ENCODE measurements at places on chromosomes 12 and 14.

DNA sequence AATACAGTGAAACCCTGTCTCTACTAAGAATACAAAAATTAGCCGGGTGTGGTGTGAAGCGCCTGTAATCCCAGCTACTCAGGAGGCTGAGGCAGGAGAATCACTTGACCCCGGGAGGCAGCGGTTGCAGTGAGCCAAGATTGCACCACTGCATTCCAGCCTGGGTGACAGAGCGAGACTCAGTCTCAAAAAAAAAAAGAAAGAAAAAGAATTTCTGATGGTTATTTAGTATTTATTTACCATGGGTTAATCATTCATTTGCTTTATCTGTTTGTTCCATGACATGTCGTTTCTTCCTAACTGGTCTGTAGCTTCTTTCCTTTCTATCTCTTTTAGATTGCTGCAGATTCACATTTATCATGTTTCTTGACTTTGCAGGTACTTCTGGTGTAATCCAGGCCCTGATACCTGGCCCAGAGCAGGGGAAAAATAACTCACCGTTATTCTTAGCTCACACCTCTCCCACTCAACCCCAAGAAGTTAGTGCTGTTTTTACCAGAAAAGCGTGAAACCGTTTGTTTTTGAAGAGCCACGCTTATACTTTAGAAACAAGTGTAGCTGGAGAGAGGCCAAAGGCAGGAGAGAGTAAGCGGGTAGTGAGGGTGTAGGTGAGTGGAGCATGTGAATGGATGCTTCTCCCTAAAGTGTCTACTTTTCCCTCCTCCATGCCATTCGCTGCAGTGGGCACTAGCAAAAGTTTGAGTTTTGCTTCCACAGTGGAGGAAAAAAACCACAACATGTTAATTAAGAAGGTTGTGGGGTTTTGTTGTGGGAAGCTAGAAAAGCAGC, 45.4 kb downstream of the SRGAP1 start:
- no peaks in the 10 kb centered on the region for H3K36me3 ChIP-seq
- H3K4me3 ChIP-seq, result no peak overlapping the region
- H3K27ac ChIP-seq, result no peak overlapping the region
- H3K27me3 ChIP-seq, result no peaks in the 10 kb centered on the region

- DNase-seq, result no peak
- no peaks in the 10 kb centered on the region for H3K4me1 ChIP-seq
- H3K4me3 ChIP-seq, result no peak overlapping the region
- no peaks in the 10 kb centered on the region for H3K36me3 ChIP-seq
- no peaks in the 10 kb centered on the region for H3K27me3 ChIP-seq
These were observed 38.6 kb downstream of the DGLUCY start for GRCh38 chr14:91152499-91152898.

GRCh38 chr14:104820669-104821228, 19.8 kb downstream of the ZBTB42 start:
- no peaks in the 10 kb centered on the region for H3K36me3 ChIP-seq
- no peak overlapping the region for H3K27ac ChIP-seq
- no peak for DNase-seq
- H3K4me1 ChIP-seq, result no peaks in the 10 kb centered on the region
- no peak overlapping the region for H3K4me3 ChIP-seq
- H3K27me3 ChIP-seq, result peaks cover 12% of the 10 kb centered on the region

DNA sequence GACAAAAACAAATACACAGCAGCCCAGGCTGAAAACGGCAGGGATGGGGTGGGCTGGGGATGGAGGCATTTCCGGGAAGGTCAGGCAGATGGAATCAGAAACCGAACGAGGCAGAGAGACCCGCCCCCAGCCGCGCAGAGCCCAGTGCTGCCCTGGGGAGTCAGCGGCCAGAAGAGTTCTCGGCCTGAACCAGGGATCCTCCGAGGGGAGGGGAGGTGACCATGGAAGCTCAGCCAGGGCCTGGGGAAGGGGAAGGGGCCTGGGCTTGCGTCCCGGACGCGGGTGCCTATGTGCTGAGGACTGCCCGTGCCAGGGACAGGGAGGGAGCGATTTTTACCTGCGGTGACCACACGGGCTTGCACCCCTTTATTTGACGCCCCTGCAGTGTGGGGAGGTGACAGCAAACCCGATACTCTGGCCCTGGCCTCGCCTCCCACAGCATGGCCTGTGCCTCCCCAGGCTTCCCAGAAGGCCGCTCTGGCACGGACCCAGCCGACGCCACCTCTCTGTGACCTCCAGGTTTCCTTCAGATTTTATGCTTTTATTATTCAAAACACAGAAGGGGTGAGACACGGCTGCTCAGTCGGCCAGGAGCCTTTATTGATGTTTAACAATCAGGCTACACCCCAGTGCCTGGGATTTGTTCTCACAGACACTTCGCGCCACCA, 7.7 kb downstream of the LRCOL1 start:
- no peaks in the 10 kb centered on the region for H3K36me3 ChIP-seq
- no peak overlapping the region for H3K4me3 ChIP-seq
- no peaks in the 10 kb centered on the region for H3K4me1 ChIP-seq

GRCh38 chr12:122886851-122887818, 8.8 kb downstream of the VPS37B start:
- H3K4me3 ChIP-seq, result peak overlapping the region; percentile 53
- H3K27ac ChIP-seq, result peak overlapping the region; percentile 98
- H3K27me3 ChIP-seq, result no peaks in the 10 kb centered on the region
- peaks cover 58% of the 10 kb centered on the region for H3K4me1 ChIP-seq

GRCh38 chr14:94355191-94355794, 32.2 kb upstream of the SERPINA6 start:
- no peaks in the 10 kb centered on the region for H3K4me1 ChIP-seq
- H3K4me3 ChIP-seq, result no peak overlapping the region
- no peaks in the 10 kb centered on the region for H3K27me3 ChIP-seq
- no peak for DNase-seq
- no peaks in the 10 kb centered on the region for H3K36me3 ChIP-seq

- no peak overlapping the region for H3K4me3 ChIP-seq
- H3K36me3 ChIP-seq, result no peaks in the 10 kb centered on the region
- no peak for DNase-seq
- peaks cover 5% of the 10 kb centered on the region for H3K4me1 ChIP-seq
- no peaks in the 10 kb centered on the region for H3K27me3 ChIP-seq
- H3K27ac ChIP-seq, result no peak overlapping the region
These were observed 14.9 kb downstream of the VRK1 start for GRCh38 chr14:96811985-96812667.

DNA sequence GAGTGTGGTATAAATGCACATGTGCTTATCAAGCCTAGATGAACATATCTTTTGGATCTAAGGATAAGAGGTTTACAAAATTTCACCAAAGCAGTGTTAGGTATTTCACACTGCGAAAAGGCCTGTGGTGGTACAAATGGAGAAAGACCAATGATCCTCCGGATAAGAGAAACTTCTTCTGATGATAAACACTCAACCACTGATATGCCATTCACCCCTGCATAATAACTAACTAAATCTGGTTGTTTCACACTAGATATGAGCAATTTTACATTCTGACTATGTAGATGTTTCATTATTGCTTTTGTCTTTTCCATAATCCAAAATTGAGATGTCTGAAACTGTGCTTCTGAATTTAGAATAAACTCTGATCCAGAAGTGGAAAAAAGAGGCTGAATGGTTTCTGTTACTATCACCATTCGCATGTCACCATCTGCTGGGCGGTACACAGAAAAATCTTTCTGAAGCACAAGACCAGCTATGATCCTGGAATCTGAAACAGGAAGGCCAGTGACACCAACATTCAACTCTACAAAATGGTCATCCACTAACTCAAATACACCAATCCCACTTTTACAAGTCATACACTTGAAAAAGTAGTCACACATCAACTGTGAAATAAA, 1.3 kb downstream of the BBS10 start:
- DNase-seq, result peak; percentile 63
- peaks cover 12% of the 10 kb centered on the region for H3K4me1 ChIP-seq
- no peaks in the 10 kb centered on the region for H3K36me3 ChIP-seq
- peak overlapping the region; percentile 80 for H3K4me3 ChIP-seq
